ENCODE measurements at places on chromosomes 4 and X.

GRCh38 chr4:168646001-168646768 lies 149.3 kb downstream of the PALLD start:
- no peak for DNase-seq

DNA sequence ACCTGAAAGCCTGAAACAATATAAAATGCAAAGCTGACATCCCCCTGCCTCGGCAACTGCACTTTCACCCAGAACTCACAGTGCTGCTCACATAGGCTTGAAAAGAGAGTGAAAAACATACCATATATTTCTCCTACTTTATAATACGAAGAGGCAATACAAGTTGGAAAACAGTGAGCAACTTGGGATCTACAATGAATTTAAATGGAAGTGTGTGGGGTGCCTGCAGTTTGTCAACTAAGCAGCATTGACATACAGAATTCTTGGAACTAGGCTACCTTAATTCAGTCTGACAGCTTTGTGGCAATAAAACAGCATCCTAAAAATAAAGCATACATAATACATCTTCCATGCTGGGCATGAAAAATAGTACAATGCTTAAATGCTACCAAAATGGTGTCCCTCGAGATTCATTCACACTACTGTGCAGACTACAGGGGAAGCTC lies 8.0 kb downstream of the GASK1B start:
- no peak for DNase-seq

GRCh38 chr4:17962171-17962570 lies 59.4 kb downstream of the LCORL start:
- no peak for DNase-seq

- DNase-seq: no peak
Observed at GRCh38 chrX:94454606-94455005, 780.6 kb downstream of the FAM133A start.

GRCh38 chrX:145393702-145394235 lies 146.5 kb downstream of the SPANXN1 start:
- DNase-seq: no peak

DNA sequence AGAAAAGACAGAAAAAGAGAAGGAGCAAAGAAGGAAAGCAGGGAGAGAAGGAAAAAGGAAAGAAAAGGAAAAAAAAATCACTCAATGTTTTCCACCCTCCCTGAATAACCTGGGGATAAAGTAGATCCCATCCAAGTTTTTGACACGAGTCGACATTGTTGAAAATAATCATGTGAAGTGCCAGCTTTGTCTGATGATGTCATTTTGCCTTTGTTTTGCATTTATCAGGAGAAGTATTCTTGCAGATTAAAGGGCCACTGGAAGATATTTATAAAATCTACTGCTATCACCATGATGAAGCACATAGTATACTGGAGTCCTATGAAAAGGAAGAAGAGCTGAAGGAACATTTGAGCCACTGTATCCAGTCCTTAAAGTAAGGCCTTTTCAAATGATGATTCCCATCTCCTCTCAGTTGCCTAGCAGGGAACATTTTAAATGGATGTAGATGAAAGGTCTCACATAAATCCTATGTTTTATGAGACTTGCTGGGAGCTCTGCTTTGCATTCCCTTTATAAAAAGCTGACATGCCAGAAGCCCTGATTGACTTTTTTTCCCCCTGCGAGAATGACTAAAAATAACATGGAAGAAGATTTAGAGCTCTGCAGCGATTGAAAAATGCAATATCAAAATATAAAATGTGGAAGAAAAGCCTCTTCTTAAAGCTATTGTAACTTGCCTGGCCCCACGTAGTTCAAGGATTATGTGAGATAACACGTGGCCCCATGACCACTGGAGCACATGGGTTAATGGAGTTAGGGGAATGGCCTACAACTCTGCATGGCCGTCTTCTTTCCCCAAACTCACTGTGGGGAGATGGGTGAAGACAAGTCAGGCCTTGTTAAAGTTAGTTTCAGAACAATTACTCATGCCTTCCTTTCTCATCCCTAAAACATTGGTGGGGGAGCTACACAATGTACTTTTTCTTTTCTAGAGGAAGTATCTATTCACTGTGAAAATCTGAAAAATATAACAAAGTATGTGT lies 77.5 kb downstream of the INTS12 start:
- DNase-seq: no peak

DNA sequence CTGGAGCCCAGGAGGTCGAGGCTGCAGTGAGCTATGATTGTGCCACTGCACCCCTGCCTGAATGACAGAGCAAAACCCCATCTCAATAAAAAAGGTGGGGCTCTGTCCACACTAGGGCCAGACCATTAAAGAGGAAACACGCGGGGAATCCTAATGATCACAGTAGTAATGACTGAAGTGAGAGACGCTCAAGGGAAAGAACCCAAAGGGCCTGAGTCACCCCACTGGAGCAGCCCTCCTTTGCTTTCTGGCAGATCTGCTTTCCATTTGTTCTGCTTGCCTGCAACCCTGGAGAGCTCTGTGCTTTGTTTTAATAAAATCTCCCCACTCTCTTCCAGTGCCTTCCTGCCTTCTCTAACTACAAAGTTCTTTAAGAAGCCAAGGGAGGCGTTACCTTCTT lies 5.0 kb downstream of the TFDP3 start:
- no peak for DNase-seq

- no peak for DNase-seq
Observed at GRCh38 chr4:340011-340410, 2.4 kb downstream of the ZNF141 start.

GRCh38 chr4:183284258-183284785 lies 35.8 kb downstream of the CLDN22 start:
- no peak for DNase-seq

- no peak for DNase-seq
Observed at GRCh38 chrX:110032534-110033147, 29.7 kb downstream of the TMEM164 start.

- DNase-seq: no peak
Observed at GRCh38 chrX:68644861-68645260, 2.6 kb upstream of the STARD8 start.

Measured in stimulated activated CD8-positive, alpha-beta memory T cell treated with anti-CD3 and anti-CD28 coated beads, Interleukin-15, amount 100 ng/mL, for 1 hour (primary cell).